AG04450 (cell line): ENCODE measurements at places on chromosomes 16 and 17.

DNA sequence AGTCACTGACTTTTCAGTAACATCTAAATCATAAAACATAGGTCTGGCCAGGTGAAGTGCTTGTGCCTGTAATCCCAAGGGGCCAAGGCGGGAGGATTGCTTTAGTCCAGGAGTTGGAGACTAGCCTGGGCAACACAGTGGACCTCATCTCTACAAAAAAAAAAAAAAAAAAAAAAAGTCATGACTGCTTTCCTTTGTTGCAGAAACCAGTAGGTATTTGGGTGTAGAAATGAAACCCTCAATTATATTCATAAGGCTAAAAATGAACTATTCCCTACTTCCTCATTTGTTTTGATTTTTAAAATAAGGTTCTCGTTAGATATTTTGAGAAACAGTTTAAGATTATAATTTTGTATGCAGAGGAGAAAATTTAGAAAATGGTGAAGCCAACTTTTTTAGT is 26.0 kb downstream of the PITPNC1 start:
- no peak for DNase-seq

- DNase-seq = no peak
Observed at GRCh38 chr16:50360779-50361178, 8.0 kb downstream of the BRD7 start.

DNA sequence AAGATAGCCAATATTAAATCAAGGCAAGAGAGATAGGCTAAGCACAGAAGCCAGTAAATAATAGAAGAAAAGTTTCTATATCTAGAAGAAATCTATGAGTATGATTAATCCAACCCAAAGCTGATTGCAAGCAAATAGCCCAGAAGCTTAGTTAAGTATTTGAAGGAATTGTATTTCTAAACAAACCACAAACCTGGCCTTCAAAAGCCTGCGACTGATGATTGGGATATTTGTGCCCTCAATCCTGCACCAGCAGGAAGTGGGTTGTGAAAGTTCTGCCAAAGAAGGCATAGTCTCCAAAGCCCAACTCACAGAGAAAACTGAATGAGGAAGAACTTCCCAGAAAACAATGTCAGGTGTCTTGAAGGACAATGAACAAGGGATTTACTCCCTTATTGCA is 114.5 kb upstream of the C17orf78 start:
- no peak for DNase-seq

DNA sequence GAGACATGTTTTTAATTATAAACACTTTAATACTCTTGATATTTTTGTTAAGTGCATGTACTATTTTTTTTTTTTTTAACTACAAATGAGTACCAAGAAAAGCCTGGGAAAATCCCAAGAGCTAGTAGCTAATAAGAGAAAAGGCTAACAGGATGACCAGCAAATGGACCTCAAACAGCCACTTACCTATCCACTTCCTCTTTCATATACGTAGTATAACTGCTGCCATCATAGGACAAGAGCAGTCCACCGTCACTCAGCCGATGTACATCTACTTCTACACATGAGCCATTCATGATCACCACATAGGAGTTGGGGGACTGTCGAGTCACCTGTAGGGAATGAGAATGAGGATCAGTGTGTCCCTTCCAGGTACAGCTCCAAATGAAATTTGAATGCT is 128.0 kb upstream of the C17orf78 start:
- no peak for DNase-seq
